ENCODE measurements at places on chromosomes 7 and 10.

DNA sequence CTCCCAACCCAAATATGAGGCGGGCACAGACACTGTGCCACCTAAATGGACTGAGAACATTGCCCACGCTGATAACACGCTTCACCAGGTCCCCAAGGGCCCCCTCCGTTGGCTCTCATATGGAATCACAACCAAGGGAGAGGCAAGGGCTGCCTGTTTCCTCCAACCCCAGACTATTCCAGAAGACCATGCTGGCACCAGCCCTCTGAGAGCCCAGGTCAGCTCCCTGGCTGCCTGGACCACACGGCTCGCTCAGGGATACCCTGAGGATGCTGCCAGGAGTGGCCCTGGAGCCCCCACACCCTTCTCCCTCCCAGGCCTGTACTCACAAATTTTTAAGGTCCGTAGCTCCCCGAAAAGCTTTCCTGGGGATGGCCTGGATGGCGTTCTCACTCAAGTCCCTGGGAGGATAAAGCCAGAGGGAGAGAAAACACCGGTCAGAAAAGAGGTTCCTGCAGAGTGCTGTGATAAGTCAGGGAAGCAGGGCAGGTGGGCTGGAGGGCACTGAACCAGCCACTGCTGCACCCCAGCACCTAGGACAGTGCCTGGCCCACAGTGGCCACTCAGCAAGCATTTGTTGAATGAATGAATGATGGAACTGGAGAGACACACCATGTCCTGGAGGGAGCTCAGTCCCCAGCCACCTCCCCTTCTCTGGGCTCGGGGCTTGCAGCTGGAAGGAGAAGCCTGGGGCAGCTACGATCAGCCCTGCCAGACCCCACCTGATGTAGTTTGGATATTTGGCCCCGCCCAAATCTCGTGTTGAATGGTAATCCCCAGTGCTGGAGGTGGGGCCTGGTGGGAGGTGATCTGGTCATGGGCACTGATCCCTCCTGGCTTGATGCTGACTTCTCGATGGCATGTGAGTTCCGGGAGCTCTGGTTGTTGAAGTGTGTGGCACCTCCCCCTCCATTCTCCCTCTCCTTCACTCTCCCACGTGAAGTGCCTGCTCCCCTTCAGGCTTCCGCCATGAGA is 119.8 kb downstream of the SLIT1 start:
- no peak for DNase-seq

- no peak for DNase-seq
Measured at GRCh38 chr10:124366825-124367224, 51.9 kb downstream of the OAT start.

DNA sequence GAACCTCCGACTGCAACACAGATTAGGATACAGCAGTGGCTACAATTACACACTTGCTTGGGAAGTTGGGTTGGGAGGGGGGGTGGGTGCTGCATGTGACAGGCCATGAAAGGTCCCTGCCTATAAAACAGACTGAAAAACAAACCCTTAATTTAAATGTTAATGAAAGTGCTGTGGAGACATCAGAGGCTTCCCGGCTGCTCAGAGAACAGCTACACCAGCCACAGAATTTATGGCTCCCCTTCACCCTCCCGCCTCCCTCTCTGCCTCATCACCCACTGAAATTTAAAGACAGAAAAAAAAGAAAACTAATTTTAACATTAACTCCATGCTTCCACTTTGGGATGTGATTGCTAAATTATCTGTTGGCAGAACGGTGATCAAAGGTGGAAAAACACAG is 34.7 kb downstream of the FBXW4 start:
- DNase-seq = no peak

- no peak for DNase-seq
Measured at GRCh38 chr10:22666287-22667092, 47.9 kb downstream of the PIP4K2A start.

DNA sequence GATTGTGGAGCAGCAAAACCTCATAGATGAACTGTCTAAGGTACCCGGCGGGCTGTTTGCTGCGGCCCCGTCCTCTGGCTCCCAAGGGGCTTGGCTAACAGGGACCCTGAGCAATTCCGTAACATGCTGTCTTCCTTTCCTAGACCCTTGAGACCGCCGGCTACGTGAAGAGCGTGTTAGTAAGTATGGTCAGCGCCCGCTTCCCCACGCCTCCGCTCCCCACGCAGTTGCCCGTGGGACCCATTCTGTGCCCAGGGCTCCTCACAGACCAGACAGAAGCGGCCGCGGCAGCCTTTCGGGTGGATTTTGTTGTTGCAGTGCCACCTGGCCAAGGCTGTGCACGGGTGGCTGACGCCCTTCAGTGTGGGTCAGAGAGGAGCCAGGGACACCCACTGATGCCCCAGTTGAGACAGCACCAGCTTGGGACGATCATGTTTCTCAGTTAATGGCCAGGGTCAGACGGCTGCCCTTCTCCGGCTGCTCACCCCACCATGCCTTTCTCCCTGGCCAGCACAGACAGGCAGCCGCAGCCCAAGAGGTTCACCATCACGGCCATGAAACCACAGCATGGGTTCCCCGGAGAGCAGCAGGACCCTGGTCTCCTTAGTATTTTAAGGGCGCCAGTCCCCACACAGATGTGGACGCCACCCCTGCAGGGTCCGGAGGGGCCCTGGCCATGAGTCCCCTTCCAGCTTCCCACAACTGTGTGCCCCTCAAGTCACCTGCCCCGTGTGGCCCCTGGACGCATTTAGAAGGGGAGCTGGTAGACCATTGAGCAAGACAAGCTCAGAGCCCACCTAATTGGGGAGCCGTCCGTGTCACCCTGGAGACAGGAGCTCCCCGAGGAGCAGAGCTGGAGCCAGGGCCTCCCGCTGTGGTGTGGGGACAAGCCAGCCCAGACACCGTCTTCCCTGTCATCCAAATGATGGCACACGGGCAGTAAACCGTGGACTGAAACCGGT is 49.4 kb upstream of the DPYSL4 start:
- DNase-seq = no peak

GRCh38 chr7:117986645-117987269 is 113.5 kb upstream of the CTTNBP2 start:
- DNase-seq = no peak

- DNase-seq = no peak
Measured at GRCh38 chr10:1523221-1523620, 214.1 kb downstream of the ADARB2 start.

DNA sequence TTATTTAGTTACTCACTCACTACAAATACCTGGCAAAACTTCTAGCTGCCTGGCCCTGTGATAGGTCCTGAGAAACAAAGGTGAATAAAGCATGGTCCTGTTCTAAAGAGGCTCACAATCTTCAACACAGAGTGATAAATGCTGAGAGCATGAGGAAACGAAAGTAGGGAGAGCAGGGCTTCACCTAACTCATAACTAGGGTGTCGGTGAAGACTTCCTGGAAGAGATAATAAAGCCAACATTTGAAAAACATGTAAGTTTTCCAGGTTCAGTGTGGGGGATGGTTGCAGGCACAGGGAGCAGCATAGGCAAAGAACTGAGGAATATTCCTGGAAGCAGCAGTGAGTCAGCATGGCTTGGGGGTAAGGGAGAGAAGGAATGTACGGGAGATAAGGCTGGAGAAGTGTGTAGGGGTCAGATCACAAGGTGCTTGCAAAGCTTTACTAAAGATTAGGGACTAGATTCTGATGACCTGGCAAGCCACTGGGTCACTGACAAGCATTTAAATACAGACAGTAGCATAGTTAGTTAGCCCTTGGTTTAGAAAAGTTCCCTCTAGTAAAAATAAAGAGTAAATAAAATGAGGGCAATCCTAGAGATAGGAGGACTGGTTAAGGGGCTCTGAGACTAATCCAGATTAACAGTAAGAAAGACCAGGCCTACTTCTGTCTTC is 5.1 kb downstream of the KEL start:
- DNase-seq = no peak

GRCh38 chr7:132247995-132248618 is 328.2 kb downstream of the PLXNA4 start:
- no peak for DNase-seq

DNA sequence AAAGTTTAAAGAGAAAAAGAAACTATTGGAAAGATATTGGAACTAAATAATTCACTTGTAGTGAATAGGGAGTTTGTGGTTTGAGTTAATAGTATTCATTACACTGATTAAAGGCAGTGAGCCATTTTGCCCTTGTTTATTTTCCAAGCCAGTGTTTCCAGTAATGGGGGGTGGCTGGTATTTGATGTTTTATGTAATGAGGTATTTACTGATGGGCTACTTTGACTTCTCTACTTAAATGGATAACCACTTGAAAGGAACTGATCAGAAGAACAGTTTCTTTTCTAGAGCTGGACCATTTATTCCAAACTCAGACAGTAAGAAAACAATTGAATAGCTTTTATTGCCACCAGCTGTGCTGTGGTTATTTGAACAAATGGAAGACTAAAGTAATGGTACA is 227.0 kb upstream of the HDAC9 start:
- DNase-seq = no peak

All from NCI-H510A (cell line).